Activated naive CD8-positive, alpha-beta T cell treated with anti-CD3 and anti-CD28 coated beads for 36 hours (primary cell): ENCODE measurements at places on chromosomes 2 and 18. TPM values are rescaled to one million over a fixed set of nuclear protein-coding genes. Genes with fewer than 3 reads are reported as not detected.

Gene EGR4
- total RNA-seq: 0.44 TPM

Gene AGFG1
- 162 TPM for total RNA-seq

Gene THOC1
- 56.4 TPM for total RNA-seq

Gene EMILIN1
- 0.76 TPM for total RNA-seq

Gene UGT1A9
- not detected for total RNA-seq

DNA sequence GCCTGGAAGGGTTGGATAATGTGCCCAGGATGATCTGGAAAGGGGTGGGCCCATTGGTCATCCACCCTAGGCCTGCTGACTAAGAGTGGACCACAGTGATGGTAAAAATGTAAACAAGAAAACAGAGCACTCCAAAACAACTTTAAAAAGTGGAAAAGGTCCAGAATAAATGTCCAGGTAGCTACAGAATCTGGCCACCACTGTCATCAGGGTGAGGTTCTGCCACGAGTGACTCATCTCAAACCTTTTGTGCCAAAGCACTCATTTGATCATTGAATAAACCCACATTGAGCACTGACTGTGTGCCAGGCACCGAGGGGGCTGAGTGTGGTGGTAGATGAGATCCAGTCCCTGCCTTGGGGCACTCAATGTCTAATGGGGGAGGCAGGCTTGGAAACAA lies 64.9 kb downstream of the EMX1 start:
- DNase-seq: no peak

DNA sequence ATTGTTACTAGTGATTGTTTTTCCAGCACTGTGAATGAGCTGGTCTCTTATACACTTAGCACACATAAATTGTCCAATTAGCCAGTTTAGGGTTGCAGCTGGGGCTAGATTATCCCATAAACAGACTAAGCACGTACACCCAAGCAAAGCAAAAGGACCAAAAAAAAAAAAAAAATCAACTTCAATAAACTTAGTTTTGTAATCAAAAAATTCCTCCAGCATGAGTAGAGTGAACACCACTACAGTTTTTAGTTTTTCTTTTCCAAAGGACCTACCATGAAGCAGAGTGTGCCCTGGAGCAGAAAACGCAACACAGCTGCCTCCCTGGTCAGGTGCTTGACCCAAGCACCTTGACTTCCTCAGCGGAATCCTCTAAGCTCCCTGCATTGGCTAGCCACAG lies 249.4 kb upstream of the SLC14A2 start:
- DNase-seq: no peak

DNA sequence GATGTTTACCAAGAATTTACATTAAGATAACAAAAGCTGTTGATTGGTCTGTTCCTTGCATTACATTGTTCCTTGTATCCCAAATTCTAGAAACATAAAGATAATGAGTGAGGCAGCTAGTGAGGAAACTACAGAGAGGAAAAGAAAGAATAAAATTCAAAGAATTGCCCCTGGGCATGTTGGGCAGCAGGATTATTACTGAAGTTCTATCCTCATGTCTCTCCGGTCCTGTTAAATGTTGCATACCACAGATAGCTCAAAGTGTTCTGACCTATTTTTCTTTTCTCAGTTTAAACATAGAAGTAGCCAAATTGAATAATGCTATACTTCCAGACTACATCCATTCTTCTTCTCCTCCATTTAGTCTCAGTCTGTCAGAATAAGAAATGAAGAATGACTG lies 58.2 kb upstream of the DYNC1I2 start:
- no peak for DNase-seq

DNA sequence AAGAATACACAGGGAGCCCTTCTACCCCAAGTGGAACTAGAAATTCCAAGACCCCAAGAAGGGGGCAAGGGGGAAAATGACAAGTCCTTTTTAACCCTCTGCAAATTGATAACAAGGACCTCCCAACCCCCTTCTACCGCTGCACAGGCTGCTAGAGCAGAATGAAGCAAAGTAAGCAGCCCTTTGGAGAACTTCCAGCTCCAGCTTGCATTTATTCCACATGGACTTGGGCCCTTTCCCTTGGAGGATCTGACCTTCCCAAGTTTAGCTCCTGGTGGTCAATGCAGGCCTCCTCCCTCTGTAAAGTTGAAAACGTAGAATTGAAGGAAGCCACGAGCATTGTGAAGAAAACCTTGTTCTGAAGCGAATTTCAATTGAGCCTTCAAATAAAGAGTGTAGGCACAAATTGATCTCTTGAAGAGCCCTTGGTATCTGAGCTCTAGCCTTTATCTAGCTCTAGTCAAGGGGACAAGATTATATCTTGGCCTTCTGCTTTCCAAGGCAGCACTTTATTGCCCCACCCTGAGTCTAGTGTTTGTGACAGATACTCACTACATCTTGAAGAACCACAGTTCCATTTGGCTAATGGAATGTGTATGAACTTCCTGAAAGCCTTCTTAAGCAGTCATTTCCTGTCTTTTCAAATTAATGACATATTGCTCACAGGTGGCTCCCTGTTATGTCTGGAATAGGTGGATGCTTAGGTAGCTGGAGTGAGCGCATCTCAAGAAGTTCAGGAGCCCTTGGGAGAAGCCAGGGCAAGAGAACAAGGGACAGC lies 37.2 kb downstream of the SLC14A2 start:
- no peak for DNase-seq

- DNase-seq: no peak
These were observed 772.2 kb upstream of the ZEB2 start for GRCh38 chr2:145292166-145292565.

- no peak for DNase-seq
These were observed 32.0 kb downstream of the MARCHF4 start for GRCh38 chr2:216340280-216340631.

DNA sequence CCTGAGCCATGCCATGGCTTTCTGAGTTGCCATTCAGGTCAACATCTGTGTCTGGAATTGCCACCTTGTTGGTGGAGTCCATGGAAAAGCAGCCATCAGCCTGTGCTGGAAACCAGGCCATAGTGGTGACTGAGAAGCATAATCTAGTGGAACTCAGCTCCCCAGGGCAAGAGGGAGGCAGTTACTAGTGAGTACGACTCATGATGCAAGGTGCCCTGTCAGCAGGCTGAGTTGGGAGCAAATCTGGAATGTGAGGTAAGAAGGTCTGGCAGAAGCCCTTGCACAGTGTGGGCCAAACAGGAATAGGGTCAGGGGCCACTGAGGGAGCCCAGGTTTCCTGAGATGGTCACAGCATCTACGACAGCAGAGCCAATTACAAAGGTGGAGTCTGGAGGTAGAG lies 37.1 kb downstream of the SULT1C2 start:
- no peak for DNase-seq

GRCh38 chr2:235506997-235507615 lies 13.3 kb downstream of the AGAP1 start:
- DNase-seq: no peak
